GM23338 (cell line): ENCODE measurements at places on chromosomes 4 and X.
A peak's percentile ranks its signal among the peaks of the same experiment; 100 is the strongest.

- no peak for DNase-seq
Observed at GRCh38 chr4:47106561-47106960, 75.2 kb downstream of the GABRB1 start.

GRCh38 chr4:86898562-86898961 lies 6.3 kb upstream of the C4orf36 start:
- DNase-seq: peak; percentile 48

GRCh38 chr4:986428-986878 lies 391 bp upstream of the IDUA start:
- DNase-seq: no peak

DNA sequence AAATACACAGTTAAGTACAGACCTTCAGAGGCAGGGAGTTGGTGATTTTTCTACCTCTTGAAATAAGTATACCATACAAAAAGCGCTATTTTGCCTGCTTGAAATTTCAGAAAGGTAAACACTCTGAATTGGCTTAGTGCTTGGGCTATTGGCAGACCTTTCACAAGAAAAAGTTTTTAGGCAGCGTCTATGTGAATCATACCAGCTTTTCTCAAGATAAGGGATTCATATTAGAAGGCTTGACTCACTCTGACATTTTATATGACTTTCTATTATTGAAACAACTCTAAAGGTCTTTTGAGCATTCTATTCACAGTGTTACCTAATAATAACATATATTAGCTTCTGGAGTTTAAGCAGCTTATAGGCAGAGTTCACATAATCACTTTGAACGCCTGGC lies 286.4 kb upstream of the FAT1 start:
- DNase-seq: no peak

DNA sequence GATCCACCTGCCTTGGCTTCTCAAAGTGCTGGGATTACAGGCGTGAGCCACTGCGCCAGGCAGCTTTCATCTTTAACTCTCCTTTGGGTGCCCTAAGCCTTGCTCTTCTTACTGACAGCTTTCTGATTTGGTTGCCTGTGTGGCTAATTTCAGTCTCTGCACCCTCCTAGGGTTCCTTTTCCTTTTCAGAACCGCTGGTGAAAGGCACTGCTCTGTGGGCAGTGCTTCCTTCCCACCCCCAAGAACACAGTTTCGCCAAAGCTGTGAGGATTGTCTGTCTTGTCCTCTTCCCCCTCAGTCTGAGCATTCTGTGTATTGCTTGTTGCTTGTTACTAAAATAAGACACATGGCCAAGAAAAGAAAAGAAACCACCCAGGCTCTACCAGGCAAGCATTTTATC lies 101.4 kb upstream of the FRMPD3 start:
- DNase-seq: no peak

GRCh38 chrX:21132686-21133393 lies 241.4 kb upstream of the CNKSR2 start:
- DNase-seq: no peak
